Mucosa of gallbladder (tissue), 1 donor: ENCODE measurements at places on chromosomes 12 and 14.
A peak's percentile ranks its signal among the peaks of the same experiment; 100 is the strongest.

DNA sequence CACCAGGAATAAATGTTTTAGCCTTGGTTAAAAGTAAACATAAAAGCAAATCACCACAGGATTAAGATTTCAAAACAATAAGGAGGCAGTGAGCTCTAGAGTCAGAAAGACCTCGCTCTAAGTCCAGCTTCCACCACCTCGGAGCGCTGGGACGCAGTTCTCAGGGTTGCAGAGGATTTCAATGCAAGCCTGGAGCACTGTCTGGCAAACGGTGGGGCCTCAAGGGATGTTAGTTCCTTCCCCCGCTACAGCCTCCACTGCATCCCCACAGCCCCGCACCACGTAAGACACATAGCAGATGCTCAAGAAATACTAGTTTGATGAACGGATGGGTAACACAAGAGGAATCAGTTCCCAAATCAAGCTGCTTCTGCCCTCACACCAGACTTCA is 39.3 kb upstream of the TMCC3 start:
- DNase-seq: no peak

DNA sequence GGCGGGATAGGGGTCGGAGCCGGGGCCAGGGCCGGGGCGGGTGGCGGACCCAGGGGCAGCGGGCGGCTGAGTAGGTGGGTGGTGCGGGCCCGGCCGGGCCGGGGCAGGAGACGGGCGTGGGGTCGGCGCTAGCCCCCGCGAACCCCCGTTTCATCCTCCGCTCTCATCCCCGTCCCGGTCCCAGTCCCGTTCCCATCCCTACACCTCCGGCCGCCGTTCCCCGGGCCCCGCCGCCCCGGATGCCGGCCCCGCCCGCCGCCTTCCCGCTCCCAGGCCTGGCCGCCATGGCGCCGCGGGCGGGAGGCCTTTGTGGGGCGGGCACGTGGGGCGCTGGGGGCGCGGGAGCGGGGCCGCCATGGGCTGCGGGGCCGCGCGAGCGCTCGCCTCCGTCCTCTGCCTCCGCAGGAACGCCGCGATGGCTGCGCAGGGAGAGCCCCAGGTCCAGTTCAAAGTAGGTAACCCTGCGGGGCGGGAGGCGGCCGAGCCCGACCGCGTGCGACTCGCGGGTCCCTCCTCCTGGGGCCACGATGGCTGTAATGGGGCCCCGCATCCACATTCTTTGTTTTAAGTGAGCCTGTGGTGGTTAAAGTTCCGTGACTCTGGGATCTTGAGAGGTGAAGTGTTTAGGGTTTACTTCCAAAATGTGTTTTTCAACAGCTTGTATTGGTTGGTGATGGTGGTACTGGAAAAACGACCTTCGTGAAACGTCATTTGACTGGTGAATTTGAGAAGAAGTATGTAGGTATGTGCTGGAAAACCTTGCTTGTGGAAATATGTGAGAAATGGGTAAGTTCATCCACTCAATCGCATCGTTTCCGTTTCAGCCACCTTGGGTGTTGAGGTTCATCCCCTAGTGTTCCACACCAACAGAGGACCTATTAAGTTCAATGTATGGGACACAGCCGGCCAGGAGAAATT is 572 bp downstream of the RAN start:
- DNase-seq: no peak

GRCh38 chr12:51393676-51394545 is 2.7 kb upstream of the GALNT6 start:
- DNase-seq: no peak

DNA sequence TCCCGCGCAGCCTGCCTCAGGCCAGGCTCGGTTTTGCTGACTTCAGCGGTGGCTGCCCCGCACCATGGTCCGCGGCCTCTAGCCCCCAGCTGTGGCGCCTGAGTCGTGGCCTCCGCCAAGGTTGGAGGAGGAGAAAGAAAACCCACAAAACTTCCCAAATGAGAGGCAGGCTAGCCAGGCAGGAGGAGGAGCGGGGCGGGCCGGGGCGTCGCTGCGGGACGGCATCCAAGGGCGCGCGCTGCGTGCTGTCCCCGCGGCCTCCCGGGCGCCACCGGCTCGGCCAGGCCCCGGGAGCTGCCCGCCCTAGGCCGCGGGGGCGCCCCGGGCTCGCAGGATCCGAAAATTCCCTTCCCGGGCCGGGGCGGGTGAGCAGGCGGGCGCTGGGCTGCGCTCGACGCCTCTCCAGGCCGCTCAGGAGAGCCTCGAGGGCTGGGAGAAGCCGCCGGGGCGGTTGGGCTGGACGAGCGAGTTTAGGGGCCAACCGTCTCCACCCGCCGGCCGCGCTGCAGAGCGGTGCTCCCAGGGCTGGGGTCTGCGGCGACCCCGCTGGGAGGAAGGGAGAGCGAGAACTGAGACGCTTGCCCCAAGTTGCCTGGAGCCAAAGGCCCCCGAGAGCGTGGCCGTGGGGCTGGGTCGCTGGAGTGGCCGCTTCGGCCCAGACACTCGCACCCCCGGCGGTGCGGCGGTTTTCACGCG is at the start of gene EFS:
EFS (minus strand) TSS at position 137 of the 696 bp plus-strand sequence. CDS start 147 bp downstream, outside the sequence.
- DNase-seq: no peak

- peak; percentile 67 for DNase-seq
These were observed 4.7 kb downstream of the FOS start for GRCh38 chr14:75283162-75283832.

GRCh38 chr14:83085136-83085535 is 1551.5 kb upstream of the SEL1L start:
- DNase-seq: no peak

- DNase-seq: no peak
These were observed 59.8 kb downstream of the CNTN1 start for GRCh38 chr12:40752011-40752410.

DNA sequence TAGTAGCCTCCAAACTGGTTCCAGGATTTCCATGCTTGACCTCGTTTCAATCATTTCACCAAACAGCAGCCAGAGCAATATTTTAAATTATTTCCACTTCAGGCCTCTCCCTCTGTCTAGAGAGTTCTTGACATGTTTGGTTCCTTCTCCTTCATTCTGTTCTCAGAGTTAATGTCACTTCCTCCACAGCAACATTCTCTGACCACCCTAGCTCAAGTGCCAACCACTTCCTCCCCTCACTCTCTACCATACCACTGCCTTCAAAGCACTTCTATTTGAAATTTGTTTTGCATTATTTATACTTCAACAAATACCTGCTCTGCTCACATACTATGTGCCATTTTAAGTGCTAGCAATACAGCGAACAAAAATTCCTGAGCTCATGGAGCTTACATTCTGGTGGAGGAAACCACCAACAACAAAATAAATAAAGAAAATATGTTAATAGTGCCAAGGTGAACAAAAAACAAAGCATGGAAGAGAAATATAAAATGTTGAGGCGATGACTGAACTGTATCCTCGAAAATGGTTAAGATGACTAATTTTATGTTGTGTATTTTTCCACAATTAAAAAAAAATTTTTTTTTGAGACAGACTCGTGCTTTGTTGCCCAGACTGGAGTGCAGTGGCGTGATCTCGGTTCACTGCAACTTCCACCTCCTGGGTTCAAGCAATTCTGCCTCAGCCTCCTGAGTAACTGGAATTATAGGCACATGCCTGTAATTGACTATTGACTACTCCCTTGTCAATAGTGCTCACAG is 17.3 kb downstream of the BAZ1A start:
- no peak for DNase-seq

- DNase-seq: no peak
These were observed 45.7 kb upstream of the RFLNA start for GRCh38 chr12:124248941-124249825.

GRCh38 chr12:73362666-73363065 is 1090.5 kb downstream of the TRHDE start:
- DNase-seq: no peak

- DNase-seq: no peak
These were observed 11.6 kb upstream of the CSRP2 start for GRCh38 chr12:76890151-76891143.

DNA sequence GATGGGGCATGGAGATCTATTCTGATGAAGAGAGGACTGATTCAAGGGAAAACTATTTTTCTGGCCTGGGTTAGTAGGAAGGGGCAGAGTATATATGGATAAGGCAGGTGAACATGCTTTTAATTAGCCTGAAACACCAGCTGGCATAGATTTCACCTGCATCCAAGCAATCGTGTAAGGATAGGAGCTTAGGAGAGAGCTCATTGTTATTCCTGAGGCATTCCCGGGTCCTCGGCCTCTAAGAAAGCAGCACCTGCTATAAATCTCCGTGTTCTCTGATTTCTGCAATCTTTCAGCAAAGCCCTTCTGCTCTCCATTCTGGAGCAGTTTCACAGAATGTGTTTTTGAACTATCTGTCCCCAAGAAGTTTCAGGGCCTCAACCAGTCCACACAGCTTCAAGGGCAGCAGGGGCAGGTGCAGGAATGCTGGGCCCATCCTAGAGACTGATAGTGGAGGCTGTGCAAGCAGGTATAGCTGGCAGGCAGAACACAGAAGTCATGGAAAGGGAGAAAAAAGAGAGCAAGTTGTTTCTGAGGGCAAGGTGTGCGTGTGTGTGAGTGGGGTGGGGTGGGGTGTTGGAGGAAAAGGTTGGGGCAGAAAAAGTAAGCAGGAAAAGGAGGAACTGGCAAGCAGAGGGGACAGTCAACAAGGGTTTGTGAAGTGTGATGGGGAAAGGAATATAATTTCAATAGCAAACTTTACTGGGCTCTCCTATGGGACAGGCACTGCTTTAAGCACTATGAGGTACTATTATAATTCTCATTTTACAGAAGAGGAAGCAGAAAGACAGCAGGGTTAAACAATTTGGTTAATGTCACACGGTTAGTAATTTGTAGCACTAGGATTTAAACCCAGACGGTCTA is 203.7 kb upstream of the SSTR1 start:
- no peak for DNase-seq

GRCh38 chr14:93525696-93526451 is 95.1 kb downstream of the UNC79 start:
- no peak for DNase-seq

DNA sequence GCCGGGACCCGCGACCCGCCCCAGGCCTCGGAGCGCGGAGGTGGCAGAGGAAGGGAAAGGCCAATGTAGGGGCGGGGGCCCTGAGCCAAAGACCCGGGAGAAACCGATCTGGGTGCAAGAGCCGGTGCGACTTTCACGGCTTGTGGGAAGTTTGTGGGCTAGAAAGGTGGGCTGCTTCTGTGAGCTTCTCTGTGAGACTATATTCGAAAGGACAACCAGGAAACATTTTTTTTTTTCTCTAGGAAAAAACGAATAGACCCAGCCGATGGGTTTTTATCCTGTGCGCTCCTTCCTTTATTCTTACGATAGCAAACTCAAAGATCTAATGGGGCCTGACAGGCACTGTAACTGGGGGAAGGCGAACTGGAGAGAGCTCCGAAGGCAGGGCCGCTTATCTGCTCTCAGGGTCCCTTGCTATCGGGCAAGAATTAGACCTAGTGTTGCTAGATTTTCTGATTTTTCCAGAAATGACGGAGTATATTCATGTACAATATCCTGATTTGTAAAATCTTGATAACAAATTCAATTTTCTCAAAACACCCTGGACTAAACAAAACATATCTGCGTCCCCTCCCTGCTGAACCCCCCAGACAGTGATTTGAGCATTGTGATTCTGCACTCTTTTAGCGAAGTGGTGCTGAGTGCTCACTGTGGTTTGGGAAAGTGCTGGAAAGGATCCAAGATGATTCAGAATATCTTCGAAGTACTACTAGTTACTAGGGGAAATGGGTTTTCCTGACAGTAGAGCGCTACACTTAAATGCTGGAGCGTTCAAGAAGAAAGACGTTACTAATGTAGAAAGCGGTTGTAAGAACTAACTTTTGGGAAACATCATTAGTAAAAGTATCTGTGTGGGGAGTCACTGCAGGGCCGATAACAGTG is 563 bp upstream of the STXBP6 start:
- no peak for DNase-seq

DNA sequence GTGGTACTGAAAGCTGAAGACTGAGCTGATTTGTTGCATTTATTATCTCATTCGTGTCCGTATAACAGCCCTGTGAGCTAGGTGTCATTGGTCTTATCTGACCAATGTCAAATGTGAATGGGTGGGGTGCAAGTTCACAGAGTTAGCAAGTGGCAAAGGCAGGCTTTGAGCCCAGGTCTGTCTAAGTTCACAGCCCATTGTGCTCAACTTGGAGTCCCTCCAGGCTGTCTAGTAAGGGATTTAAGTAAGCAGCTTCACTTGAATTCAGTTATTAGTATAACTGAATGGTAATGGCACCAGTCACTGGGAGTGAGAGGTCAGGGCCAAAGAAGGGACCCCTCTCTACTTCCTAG is 8.5 kb downstream of the C1S start:
- no peak for DNase-seq

GRCh38 chr12:130555221-130555620 is 160.9 kb downstream of the RIMBP2 start:
- no peak for DNase-seq
